ENCODE measurements at places on chromosomes 3 and 15.

- DNase-seq, result no peak
Measured at GRCh38 chr15:84747416-84748273, 747 bp upstream of the ZNF592 start.

DNA sequence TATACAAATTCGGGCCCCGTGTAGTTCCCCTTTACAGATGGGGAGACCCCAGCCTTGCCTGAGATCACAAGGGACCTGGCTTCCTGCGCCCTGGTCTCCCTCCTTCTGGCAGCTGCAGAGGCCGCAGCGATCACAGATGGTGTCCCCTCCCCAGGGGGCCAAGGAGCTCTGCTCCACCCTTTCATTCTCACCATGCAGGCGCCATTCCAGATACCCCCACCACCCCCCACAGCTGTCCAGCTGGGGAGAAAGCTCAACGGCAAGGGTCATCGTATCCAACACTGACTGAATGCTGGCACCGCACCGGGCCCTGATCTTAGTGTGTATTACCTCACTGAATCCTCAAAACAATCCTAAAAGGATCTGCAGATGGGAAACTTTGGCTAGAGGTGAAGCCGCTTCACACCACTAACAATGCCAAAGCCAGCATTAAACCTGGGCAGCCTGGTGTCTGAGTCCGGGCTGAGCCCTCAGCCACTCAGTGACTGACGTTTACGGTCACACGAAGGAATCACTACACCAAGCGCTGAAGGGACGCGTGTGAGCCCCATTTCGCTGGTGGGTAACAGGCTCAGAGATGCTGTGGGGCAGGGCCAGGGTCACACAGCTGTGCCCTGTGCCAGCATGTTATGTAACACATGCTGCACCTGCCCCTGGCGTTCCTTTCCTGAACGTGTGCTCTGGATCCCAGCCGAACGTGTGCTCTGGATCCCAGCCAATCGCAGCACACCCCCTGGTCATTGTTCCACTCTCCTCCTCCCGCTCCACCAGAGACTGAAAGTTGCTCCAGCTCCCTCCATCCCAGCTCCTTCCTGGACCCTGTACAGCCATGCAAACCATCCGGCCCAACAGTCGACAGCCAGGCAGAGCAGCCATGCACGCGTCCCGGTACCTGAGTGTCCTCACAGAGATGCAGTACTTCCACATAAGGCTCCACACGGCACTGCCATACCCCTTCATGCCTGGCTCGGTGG lies 51.8 kb downstream of the IQSEC1 start:
- DNase-seq, result no peak

- no peak for DNase-seq
Measured at GRCh38 chr15:44570361-44570760, 33.4 kb downstream of the EIF3J start.

GRCh38 chr3:154131830-154132229 lies 10.6 kb downstream of the ARHGEF26 start:
- DNase-seq, result no peak

DNA sequence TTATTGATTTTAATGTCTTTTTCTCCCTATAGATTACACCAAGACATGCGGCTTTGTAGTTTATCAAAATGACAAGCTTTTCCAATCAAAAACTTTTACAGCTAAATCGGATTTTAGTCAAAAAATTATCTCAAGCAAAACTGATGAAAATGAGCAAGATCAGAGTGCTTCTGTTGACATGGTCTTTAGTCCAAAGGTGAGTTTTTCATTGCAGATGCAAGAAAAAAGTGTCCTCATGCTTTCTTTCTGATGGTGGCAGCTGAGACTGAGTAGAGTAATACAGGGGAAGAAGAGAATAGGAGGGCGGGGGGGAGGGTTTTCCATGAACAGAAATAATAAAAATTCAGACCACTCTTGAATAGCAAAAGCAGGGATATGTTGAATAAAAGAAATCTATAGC lies 36.5 kb downstream of the ADGRG7 start:
- DNase-seq, result no peak

Measured in stimulated activated CD4-positive, alpha-beta T cell treated with anti-CD3 and anti-CD28 coated beads, Interleukin-1b, Interleukin-23, amount 100 ng/mL, for 1 hour (primary cell).